ENCODE measurements at places on chromosomes 7 and 10.

DNA sequence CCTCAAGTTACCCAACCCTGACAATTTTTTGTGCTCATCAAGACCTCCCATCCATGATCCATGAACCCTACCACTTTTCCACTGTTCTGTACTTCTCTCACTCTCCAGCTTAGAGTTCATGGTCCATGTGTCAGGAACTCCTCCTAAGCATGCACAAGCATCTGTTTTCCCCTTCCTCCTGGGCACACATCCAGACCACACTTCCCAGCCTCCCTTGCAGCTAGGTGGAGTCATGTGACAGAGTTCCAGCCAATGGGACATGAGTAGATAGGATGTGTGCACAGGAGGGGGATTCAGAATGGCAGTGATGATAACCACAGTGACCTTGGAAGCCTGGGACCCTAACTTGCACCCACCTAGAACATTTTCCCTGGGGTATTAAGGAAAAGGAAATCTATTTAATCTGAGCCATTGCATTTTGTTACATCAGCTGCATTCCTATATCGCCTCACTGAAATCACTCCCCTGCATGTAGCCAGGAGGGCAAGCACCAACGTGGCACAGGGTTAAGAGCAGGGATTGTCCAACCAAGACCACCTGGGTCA, 9.6 kb upstream of the FRMPD2 start:
- DNase-seq = no peak

- no peak for DNase-seq
Measured at GRCh38 chr7:149568218-149568617, 70.6 kb upstream of the ZNF746 start.

- DNase-seq = peak; percentile 3
Measured at GRCh38 chr7:151114151-151115090, 28.1 kb downstream of the AGAP3 start.

- no peak for DNase-seq
Measured at GRCh38 chr10:86779220-86780017, 23.0 kb downstream of the BMPR1A start.

DNA sequence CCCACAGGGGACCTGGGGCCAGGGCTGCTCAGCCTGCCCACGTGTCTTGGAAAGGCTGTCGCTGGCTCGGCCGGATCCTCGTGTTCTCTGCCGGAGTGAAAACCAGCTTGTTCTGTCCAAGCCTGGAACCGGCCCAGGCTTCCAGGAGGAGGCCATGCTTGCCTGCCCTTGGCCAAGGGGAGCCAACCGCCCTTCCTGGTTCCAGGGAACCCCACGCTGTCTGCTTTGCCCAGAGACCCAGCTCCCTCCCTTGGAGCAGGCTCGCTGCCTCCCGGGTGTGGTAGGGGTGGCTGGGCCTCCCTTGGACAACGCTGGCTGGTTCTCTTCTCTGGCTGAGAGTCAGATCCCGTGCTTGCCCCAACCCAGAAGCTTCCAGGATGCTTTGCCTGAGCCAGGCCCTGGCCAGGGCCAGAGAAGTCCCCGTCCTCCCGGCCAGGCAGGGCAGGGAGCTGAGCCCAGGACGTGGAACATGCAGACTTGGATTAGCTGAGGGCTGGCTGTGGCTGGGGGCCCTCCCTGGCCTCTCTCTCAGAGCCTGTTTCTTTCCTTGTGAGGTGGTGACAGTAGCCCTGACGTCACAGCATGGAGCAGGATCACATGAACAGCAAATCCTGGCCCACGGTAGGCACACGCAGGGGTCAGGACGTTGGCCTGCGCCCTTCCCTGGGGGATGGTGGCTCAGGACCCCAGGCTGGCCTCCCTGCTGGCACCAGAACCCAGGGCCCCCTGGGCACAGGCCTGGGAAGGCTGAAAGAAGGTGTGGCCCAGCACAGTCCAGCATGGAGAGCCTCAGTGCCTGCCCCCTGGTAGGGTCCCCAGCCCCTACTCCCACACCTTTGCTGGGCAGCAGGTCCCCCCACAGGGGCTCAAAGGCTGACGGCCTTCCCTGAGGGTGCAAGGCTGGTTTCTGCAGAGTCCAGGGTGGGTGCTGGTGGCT, 67.5 kb downstream of the PWWP2B start:
- DNase-seq = no peak

GRCh38 chr10:131972474-131973071, 9.2 kb downstream of the BNIP3 start:
- DNase-seq = no peak

DNA sequence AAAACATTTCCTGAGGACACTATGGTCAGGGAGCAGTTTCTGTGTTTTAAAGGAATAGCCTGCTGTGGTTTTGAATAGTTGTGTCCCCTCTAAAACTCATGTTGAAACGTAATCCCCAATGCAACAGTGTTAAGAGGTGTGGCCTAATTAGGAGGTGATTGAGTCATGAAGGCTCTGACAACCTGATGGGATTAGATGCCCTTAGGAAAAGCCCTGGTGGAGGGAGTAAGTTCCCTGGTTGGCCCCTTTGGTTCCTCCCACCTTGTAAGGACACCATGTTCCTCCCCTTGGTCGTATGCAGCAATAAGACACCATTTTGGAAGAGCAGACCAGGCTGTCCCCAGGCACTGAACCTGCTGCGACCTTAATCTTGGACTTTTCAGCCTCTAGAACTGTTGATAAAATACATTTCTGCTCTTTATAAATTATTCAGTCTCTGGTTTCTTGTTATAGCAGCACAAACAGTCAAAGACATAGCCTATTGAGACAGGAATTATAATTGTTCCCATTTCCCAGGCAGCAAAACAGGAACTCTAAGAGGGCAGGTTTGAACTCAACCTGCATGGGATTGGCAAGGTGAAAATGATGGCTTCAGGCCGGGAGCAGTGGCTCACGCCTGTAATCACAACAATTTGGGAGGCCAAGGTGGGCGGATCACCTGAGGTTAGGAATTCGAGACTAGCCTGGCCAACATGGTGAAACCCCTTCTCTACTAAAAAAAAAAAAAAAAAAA, 20.5 kb upstream of the TNS3 start:
- no peak for DNase-seq

DNA sequence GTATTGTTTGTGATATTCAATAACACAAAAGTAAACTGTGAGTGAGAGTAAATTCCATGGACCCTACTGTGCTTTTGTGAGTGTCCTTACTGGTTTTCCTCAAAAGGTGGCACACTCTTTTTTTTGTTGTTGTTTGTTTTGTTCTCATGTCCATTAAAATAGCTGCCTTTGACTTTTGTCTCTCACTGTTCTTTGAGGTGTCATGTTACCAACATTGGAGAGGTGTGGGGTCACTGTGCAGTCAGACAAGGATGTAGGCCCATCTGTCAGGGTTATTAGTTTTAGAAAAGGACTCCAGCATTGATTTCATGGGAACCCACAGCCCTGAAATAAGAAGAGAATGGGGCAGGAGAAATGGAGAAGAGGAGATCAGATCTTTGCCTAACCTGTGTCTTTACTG, 383.1 kb downstream of the SORCS3 start:
- DNase-seq = no peak

- DNase-seq = no peak
Measured at GRCh38 chr7:96233084-96233483, 88.8 kb downstream of the SLC25A13 start.

- no peak for DNase-seq
Measured at GRCh38 chr7:137147338-137147720, 196.2 kb downstream of the PTN start.

GRCh38 chr7:139224219-139224618, 6.8 kb upstream of the UBN2 start:
- DNase-seq = no peak

DNA sequence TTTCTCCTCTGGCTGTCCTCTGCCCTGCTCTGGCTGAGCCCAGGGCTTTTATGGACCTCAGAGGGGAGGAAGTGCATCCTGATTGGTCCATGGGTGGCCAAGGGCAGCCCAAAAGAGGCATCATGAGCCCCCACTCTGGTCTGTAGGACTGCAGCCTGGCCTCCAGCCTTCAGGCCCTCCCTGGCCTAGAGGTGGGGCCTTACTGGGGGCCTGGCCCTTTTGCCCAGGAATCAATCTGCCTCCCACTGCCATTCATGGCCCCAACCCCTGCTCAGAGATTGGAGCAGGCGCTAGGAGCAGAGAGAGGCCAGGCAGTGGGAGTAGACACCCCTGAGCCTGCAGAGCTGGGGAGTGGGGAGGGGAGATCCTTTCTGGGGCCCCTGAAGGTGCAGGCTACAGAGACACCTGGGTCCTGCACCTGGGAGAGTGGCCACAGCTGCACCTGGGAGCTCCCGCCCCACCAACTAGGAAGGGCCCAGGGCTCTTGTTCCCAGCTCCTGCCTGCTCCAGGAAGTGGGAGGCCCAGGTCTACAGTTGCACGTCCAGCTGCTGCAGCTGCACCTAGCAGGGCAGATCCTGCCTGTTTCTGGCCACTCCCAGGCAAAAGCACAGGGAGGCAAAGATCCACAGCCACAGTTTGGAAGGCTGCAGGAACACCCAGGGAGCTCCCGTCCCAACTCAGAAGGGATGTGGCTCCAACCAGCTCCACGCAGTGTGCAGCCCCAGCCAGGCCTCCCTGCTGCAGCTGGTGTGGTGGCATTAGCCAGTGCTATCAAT, 6.4 kb upstream of the DYNC2I1 start:
- no peak for DNase-seq
